ENCODE measurements at places on chromosomes 4 and X. TPM values are rescaled to one million over a fixed set of nuclear protein-coding genes. Genes with fewer than 3 reads are reported as not detected.

Gene EDNRA
- 10.6 TPM for total RNA-seq

Gene PHF8
- total RNA-seq, result 24.7 TPM

Gene ARMCX2
- total RNA-seq, result 32.1 TPM

Gene PLP2
- 38.3 TPM for total RNA-seq

Gene IL13RA2
- 2.9 TPM for total RNA-seq

Gene SPANXN4
- total RNA-seq, result not detected

Gene SYP
- 2.6 TPM for total RNA-seq

Gene ERAS
- total RNA-seq, result not detected

Gene C1QTNF7
- total RNA-seq, result 5.8 TPM

Gene KIF4A
- 0.32 TPM for total RNA-seq

Gene GLRB
- 2.6 TPM for total RNA-seq

Gene PPP4R3C
- total RNA-seq, result not detected

Gene C4orf50
- under 0.01 TPM for total RNA-seq

Gene CT45A3
- total RNA-seq, result not detected

Gene OR13H1
- total RNA-seq, result not detected

Gene BANK1
- 7.7 TPM for total RNA-seq

Gene ZNF157
- 0.44 TPM for total RNA-seq

Gene HAND2
- total RNA-seq, result 12.9 TPM

Gene FAM9C
- total RNA-seq, result not detected

Gene FRG1
- 34.7 TPM for total RNA-seq

Gene JCHAIN
- total RNA-seq, result 15.8 TPM

Gene CD38
- total RNA-seq, result 9.1 TPM

Gene SRPX2
- total RNA-seq, result 77.9 TPM

Gene PDCL2
- total RNA-seq, result not detected

Gene DKC1
- total RNA-seq, result 35.9 TPM

Gene ETDC
- total RNA-seq, result not detected

Gene VSIG4
- total RNA-seq, result 512 TPM

Gene PABPC1L2A
- not detected for total RNA-seq

Gene RPA4
- 3.2 TPM for total RNA-seq

Gene KLHL4
- total RNA-seq, result 1.2 TPM

Gene DDX53
- total RNA-seq, result not detected

Gene APEX2
- 10.3 TPM for total RNA-seq

Gene LAGE3
- total RNA-seq, result 12.0 TPM

Gene RNF128
- total RNA-seq, result not detected

Gene GPRIN3
- total RNA-seq, result 18.1 TPM

Gene TAF9B
- total RNA-seq, result 23.8 TPM

Gene AFF2
- 16.7 TPM for total RNA-seq

Gene GABRA4
- total RNA-seq, result not detected

Gene UGT8
- total RNA-seq, result 0.19 TPM

Gene S100G
- not detected for total RNA-seq

Gene DCAF16
- 19.0 TPM for total RNA-seq

Gene SPON2
- 14.2 TPM for total RNA-seq

Gene CTAG2
- total RNA-seq, result not detected

Gene IL9R
- not detected for total RNA-seq

Gene NMU
- not detected for total RNA-seq

Gene GABRG1
- not detected for total RNA-seq

Gene ANOS1
- total RNA-seq, result 15.7 TPM

Gene HSFX1
- total RNA-seq, result 0.56 TPM

Gene DBET
- total RNA-seq, result not detected

Gene CFAP99
- not detected for total RNA-seq

Gene RAB41
- total RNA-seq, result not detected

Gene NAAA
- 42.7 TPM for total RNA-seq

Gene FGFBP2
- 10.2 TPM for total RNA-seq

Gene TBC1D9
- total RNA-seq, result 53.8 TPM
